Lung microvascular endothelial cell (primary cell): ENCODE measurements at places on chromosomes 7 and 10. TPM values are rescaled to one million over a fixed set of nuclear protein-coding genes. Genes with fewer than 3 reads are reported as not detected.

GRCh38 chr7:113015034-113015645, 71.5 kb downstream of the GPR85 start:
- DNase-seq = peak; percentile 45

- no peak for DNase-seq
These were observed 106.1 kb downstream of the CTBP2 start for GRCh38 chr10:125054216-125054615.

DNA sequence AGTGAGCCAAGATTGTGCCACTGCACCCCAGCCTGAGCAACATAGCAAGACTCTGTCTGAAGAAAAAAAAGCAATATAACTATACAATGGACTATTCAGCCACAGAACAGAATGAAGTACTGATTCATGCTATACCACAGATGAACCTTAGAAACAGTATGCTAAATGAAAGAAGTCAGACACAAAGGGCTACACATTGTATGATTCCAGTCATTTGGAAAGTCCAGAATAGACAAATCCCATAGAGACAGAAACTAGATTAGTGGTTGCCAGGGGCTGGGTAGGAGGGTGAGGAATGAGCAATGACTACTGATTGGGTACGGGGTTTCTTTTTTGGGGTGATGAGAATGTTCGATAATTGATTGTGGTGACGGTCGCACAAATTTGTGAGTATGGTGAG, 9.6 kb upstream of the CFAP70 start:
- DNase-seq = no peak

- DNase-seq = no peak
These were observed 163.0 kb downstream of the FGFR2 start for GRCh38 chr10:121435099-121435875.

DNA sequence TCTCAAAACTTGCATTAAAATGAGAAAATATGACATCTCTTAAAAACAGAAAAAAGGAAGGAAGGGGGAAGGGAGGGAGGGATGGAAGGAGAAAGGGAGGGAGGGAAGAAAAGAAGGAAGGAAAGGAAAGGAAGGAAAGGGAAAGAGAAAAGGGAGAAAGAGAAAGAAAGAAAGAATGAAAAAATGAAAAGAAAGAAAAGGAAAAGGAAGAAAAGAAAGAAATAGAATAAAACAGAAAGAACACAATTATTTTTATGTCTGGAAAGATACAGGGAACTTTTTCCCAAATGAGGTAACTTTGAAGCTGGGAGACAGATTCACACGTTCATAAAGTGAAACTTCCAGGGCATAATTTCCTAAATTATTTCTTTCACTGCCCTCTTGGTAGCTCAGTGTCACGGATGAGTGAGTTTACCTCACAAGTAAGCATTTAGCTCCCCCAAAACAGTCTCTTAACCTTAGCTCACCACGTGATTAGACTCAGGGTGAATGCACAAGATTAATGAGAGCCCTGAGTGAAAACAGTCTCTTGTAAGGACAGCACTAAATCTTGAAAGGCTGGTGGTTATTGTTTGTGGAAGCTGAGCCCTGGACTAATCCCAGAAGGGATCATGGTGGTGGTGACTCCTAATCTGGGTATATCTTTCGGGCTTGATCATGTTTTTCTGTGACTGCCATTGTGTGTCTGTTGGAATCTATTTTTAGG, 74.1 kb upstream of the HDAC9 start:
- DNase-seq = no peak

GRCh38 chr10:113600569-113600968, 47.7 kb downstream of the HABP2 start:
- no peak for DNase-seq

- DNase-seq = no peak
These were observed 413.8 kb downstream of the KCNMA1 start for GRCh38 chr10:77223526-77224460.

DNA sequence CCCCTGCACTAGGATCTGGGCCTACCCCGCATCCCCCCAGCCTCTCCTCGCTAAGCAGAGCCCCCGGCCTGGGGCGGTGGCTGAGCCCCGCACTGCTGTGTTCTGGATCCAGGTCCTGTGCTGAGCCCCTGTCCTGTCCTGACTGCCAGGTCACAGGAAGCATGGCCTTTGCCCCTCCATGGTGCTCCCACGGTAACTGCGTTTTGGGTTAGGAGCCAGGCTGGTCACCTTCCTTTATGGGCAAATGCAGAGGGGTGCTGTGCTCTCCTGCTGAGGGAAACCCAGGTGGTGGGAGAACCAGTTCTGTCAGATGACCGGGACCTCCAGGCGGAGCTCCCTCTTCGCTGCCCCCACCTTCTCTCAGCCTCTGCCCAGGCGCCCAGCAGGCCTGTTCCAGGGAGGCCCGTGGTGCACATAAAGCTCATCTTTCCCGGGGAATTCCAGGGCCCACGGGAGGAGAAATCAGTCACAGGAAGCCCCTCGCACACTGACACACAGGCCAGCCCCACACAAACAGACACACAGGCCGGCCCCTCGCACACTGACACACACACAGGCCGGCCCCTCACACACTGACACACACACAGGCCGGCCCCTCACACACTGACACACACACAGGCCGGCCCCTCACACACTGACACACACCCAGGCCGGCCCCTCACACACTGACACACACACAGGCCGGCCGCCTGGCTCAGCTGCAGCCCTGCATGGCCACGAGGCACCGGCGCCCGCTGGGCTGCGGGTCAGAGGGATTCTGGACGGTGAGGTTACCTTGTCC, 75.6 kb downstream of the CFAP46 start:
- no peak for DNase-seq

- no peak for DNase-seq
These were observed 115.2 kb downstream of the TBXAS1 start for GRCh38 chr7:139944248-139944647.

- DNase-seq = no peak
These were observed 291.7 kb downstream of the ARL4A start for GRCh38 chr7:12979181-12979580.

DNA sequence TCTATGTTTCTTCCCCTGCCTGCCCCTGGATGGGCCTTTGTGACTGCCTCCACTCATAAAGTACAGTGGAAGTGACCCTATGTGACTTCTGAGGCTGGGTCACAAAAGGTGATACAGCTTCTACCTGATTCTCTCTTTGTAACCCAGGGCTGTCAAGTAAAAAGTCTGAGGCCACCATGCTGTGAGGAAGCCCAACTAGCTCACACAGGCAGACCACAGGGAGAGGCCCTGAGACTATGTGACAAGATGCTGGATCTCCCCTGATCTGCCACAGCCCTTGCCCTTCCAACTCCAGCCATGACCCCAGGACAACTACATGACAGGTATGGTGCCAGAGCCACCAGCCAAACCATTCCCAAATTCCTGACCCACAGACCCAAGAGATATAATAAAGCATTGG, 45.8 kb downstream of the DRGX start:
- DNase-seq = no peak

DNA sequence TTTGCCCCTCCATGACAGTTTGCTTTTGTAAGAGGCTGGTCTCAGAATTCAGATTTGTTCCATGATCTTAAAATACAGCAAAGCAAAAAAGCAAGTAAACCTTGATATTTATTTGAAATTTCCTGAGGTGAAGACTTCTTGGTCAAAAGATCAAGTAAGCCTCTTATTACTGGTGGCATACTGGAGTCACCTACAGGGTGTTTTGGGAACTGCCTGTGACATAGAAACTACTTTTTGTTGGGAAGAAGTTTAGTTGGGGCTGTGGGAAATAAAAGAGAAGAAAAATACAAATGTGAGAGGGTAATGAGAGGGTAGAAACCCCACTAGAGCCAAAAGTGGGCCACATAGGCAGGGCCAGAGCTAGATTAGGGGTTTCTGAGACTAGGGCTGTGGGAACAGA, 217.9 kb downstream of the OTUD1 start:
- DNase-seq = no peak

GRCh38 chr7:130342701-130343380, 1.8 kb upstream of the CPA5 start:
- no peak for DNase-seq

- DNase-seq = no peak
These were observed 31.1 kb downstream of the CELF2 start for GRCh38 chr10:11048707-11049278.

- DNase-seq = no peak
These were observed 871 bp downstream of the SPOCK2 start for GRCh38 chr10:72087392-72087968.

DNA sequence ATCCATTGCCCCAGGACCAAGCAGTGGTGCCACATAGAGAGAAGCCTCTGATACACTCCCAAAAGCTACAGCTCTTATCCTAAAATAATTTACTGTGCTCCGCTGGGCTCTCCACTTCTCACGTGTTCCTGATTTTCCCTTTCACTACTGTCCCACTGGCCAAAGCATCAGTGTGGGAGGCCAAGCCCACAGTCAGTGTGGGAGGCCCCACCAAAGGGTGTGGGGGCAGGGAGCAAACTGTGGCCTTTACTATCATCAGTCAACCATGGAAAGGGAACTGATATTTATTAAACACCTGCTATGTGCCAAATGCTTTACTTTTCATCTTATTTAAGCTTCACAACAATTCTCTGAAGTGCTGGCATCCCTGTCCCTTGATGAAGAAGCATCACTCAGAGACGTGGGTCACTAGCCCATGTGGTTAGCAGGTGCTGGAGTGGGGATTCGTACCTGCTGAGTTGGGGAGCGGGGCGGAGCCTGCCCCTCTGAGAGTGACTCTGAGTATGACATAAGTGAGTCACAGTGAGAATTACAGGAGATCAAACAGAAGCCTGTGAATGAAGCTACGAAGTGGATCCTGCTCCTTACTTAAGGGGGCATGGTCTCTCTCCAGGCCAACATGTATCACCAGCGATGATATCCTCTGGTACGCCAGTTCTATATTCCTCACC, 50.4 kb downstream of the PYROXD2 start:
- no peak for DNase-seq

GRCh38 chr10:44397476-44398225, 12.8 kb upstream of the CXCL12 start:
- DNase-seq = no peak

DNA sequence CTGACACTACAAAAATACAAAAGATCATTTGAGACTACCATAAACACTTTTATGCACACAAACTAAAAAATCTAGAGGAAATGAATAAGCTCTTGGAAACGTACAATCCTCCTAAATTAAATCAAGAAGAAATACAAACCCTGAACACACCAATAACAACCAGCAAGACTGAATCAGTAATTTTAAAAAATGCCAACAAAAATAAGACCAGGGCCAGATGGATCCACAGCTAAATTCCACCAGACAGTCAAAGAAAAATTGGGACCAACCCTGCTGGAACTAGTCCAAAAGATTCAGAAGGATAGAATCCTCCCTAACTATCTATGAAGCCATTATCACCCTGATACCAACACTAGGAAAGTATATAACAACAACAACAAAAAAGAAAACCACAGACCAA, 277.4 kb downstream of the AGMO start:
- no peak for DNase-seq

DNA sequence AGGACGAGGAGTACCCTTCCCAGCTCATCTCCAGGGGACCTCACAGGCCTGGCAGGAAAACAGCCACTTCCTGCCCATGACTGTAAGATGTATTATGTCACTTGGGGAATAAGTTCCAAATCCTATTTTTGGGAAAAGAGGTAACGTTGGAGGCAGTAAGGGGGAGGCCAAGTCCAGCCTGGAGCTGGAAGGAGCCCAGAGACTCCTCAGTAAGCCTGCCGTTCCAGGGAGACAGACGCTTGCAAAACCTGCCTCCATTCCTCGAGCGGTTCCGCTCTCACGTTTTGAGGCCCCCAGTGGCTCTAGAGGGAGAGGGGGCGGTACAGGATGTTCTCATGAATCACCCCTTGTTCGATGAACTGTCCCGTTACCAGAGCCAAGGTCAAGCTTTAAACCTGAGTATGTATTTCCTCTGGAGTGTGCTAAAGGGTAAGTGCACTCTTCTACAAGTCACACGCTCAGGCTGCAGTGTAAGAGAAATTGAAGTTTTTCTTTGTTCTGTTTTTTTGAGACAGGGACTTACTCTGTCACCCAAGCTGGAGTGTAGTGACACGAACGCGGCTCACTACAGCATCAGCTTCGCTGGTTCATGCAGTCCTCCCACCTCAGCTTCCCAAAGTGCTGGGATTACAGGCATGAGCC, 45.5 kb upstream of the CYTH3 start:
- peak; percentile 76 for DNase-seq

DNA sequence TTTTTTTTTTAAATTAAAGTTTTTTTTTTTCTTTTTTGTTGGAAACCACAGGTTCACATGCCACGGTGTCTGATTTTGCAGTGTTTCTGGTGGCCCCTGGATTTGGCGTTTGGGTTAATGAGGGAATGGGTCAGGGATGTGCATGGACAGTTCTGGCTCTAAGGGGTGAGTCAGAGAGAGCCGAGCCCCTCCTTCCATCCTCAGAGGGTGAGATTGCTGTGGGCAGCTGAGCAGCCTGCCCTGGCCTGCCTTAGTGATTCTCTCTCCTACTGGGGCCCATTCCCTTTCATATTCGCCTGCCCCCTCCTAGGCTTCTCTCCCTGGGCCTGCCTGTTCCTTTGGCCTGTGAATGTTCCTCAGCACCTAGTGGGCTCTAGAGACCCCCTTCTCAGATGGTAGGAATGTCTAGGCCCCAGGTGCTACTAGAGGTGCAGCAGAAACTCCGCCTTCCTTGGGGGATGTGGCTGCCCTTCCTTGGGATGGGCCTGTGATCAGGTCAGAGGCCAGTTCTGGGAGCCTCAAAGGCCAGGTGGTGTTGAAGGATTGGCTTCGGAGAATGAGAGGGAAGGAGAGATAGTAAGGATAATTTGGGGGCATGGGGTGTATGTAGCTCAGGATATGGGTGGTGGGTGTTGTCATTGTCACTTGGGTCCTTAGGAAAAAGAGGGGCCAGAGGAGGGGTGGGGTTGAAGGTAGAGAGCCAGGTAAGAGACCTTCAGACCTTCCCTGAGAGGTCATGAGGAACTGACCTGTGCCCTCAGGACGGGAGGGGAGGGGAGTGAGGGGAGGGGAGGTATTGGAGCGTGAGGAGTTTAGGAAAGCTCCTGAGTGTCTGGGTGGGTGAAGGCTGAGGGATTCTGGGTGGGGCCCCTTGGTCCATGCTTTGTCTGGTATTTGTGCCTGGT, 19.8 kb downstream of the TSPAN14 start:
- peak; percentile 39 for DNase-seq

GRCh38 chr7:43240565-43240964, 128.1 kb downstream of the HECW1 start:
- DNase-seq = no peak

Gene TYW1B
- total RNA-seq = 0.87 and 5.4 TPM in 2 replicates

Gene MRLN
- total RNA-seq = not detected in 2 replicates

Gene EXOC4
- total RNA-seq = 80.0 and 103 TPM in 2 replicates

Gene FAM241B
- 0.20 and 0.22 TPM in 2 replicates for total RNA-seq

Gene OR6V1
- not detected in 2 replicates for total RNA-seq
